IPS-NIHi11 (cell line): ENCODE measurements at places on chromosomes 5 and 9.

- DNase-seq = no peak
Measured at GRCh38 chr9:134515026-134515821, 126.4 kb upstream of the COL5A1 start.

DNA sequence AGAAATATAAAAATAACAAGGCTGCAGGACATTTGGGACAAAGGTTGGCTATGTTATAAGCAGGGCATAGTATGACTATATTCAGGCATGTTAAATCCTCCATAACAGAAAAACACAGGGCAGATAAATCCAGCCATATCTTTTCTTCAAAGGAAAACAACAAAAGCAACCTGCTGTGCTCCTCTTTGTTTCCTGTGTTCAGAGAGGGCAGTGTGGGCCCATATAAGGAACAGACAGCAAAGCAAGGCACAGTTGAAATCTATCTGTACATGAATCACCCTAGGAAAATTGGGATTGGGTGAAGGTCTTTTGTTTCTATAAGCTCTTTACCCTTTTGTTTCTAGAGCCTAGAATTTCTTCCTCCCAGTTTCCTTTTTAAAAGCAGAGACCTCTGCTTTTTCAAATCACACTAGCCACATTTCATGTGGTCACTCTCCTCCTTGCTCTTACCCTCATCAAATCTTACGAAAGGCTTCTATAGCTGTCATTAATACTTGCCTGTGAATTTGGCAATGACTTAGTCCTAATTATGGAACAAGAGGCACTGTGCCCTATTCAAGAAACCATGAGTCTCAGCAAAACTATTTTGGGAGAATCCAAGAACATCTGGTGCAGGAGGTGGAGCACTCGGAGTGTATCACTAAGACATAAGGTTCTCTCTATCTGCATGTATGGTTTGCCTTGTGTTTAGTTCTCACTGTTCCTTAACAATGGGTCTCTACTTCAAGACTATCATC lies 1.8 kb downstream of the GZMA start:
- peak; percentile 12 for DNase-seq

DNA sequence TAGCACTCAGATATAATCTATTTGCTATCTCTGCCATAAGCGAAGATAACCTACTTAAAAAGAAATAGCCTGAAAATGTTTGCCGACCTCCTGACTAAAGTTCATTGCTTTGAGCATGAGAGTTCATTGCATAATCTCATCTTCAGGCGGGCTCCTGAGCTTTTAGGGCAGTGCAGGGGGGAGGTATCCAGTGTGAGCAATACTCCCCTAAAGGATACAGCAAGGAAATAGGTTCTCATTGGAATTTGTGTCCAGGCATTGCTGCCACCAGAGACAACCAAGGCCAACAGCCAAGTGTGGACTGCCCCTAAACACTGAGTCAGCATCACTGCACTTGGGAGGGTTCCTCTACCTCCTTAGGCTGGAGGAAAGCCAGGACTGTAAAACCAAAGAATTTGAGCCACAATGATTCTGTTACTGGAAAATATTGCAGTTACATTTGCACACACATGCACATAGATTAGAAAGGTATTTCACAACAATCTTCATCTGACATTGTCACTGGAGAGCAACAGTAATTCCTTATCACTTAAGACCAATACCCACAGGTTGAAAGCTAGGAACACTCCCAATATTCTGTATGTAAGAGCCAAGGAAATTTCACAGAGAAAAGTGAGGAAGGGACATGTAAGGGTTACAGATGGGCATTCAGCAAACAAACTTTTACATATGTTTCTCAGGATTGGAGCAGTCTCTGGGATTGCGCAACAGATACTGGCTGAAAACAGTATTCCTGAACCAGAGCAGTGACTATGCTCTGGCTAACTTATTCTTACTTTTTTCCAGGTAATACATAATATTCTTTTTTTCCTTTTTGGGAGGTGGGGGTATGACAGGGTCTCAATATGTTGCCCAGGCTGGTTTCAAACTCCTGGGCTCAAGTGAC lies 98.6 kb upstream of the TLE1 start:
- no peak for DNase-seq

DNA sequence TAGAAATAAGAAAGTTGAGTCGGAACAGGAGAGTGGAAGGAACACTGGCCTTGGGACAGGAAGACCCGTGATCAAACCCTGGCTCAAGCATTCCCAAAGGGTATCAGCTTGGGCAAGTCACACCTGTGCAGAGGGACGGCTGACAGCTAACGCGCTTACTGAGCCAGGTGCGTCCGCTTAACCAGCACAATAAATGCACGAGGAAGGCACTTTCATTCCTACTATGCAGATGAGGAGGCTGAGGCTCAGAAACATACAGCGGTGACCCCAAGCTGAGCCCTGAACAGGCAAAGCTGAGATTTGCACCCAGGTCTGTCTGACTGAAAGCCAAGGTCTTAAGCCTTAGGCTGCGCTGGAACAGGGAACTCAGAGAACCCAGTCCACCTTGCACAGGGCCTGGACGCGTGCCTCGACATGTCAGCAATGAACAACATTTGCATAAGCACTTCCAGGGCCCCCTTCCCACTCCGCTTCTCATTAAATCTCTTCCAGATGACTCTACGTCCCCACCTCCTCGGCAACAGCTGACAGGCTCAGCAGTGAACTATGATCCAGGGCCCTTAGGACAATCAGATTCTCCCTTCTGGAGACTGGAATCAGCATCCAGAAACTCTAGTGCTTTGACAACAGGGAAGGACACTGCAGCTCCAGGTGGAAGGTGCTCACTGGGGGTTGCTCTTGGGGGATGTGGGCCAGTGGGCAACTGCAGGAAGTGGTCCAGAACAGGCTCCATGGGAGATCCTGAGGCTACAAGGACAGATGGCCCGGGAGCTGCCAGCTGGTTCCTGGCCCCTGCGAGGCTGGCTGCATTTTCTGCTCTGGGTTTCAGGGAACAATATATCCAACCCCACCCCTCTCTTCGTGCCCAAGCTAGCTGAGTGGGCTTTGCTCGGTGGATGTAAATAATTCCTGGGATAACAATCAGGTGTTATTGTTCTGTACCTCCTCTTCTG lies 35.2 kb downstream of the SH3PXD2B start:
- no peak for DNase-seq

GRCh38 chr5:146574713-146575112 lies 58.7 kb upstream of the GPR151 start:
- no peak for DNase-seq

DNA sequence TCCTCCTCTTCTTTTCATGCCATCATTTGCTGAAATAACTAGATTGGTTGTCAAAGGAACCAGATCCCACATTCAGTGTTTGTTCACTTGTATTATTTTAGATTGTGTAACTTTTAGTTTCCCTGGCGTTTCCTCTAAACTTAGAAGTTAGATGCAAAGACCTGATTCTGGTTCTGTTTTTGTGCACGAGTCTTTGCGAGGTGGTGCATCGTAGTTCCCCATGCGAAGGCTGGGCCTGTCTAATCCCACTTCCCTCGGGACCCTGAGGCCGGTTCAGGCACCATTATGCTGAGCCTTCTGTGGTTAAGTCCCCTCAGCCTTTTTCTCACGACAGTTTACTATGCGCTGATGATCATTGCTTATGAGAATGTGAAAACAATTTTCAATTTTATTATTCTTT lies 219.1 kb upstream of the OTULINL start:
- no peak for DNase-seq

DNA sequence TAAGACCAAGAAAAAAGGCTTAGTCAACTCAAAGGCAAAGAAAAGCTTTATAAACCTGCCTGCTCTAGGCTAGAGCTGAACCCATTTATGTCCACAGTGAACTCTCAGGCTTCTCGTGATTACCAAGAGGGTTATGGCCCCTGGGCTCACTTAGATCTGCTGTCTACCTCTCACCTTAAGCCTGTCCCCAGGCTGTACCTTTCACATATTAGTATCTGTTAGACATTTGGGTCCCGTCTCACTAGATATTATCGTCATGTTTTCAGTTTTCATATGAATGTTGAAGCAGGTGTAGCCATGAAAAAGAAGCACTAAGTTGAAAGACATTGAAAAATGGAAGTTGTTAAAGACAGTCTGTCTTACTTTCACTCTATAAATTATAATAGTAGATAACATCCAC lies 75.2 kb upstream of the COX7C start:
- DNase-seq = no peak

DNA sequence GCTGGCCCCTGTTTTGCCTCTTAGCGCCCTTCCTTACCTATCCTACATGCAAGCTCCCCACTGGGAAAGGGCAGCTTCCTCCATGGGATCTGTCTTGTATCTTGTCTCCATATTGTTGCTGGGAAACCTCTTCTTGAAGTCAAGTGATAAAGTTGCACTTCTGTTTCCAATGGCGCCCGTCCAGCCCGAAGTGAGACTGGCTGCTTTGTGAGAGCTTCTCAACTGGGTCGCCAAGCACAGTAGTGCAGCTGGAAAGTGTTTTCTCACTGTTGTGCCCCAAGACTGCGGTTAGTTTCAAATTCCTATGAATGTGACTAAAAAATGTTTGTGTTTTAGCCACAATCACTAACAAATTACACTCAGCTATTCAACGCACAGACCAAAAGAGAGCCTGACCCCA lies 506.6 kb upstream of the MPDZ start:
- DNase-seq = no peak

GRCh38 chr5:166883016-166883415 lies 1408.4 kb upstream of the WWC1 start:
- peak; percentile 42 for DNase-seq

DNA sequence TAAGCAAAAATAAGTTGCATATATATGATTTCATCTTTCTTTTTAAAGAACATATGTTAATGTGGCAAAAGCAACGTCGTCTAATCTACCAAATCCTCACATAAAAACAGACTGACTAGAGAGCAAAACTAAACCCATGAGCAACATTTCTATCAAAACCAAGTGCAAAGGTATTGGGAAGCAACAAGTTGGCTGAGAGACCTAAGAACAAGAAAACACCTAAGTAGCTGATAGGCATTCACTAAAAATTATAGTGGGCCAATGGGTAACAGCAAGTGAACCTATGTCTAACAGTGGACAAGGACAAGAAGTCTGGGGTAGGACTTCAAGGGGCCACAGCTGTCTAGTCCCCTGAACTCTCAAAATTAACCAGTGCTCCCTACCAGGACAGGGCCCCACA lies 130.1 kb downstream of the SIL1 start:
- no peak for DNase-seq

- DNase-seq = no peak
Measured at GRCh38 chr9:94576131-94576530, 17.5 kb downstream of the FBP2 start.

DNA sequence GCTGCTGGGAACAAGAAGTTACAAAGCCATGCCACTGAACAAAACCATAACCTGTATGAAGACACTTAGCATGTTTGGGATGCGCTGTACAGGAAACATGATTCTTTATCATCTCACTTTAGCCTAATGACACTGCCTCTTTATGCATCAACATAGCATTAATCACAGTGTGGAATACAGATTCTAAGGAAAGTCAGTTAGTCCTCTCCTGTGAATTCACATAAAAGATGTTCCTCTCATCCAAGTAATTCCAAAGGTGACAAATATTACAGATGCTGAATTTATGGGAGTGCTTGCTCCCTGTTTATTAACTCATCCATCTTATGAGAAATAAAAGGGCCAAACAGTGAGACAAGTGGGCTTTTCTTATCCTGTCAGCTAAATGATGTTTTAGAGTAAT lies 1677.7 kb downstream of the EFNA5 start:
- DNase-seq = no peak

- DNase-seq = no peak
Measured at GRCh38 chr5:394671-395155, 48.3 kb upstream of the EXOC3 start.

- DNase-seq = no peak
Measured at GRCh38 chr5:34869256-34869655, 30.3 kb downstream of the TTC23L start.

GRCh38 chr9:2174911-2175310 lies 159.8 kb downstream of the SMARCA2 start:
- DNase-seq = no peak

DNA sequence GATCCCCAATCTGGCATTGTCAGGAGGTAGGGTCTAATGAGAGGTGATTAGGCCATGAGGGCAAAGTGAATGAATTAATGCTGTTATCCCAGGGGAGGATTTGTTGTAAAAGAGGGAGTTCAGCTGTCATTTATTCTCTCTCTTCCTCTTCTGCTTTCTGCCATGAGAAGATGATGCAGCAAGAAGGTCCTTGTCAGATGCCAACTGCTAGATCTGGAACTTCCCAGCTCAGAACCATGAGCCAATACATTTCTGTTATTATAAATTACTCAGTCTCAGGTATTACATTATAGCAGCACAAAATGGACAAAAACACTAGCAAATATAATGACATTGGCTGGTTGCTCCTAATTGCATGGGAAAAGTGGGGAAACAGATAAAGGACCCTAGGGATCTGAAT lies 15.6 kb upstream of the BICD2 start:
- no peak for DNase-seq

- no peak for DNase-seq
Measured at GRCh38 chr9:73137914-73138313, 13.8 kb upstream of the ANXA1 start.

DNA sequence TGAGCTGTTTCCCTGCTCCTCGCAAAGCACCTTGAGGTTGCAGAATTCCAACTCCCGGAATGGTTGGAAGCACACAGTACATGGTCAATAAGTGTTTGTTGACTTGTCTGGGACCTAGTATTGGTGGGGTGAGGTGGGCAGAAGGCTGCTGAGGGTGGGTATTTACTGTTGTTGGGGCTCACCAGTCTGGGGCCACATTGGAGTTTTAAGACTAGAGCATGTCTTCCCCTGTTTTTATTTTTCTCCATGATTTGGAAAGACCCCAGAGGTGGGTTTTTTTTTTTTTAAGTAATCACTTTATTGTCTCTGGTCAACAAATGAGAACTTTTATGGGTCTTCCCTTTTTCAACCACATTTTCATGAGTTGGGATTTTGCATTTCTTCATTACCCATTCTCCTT lies 55.1 kb downstream of the IRF1 start:
- no peak for DNase-seq

GRCh38 chr5:138611678-138612218 lies 36.5 kb upstream of the HSPA9 start:
- no peak for DNase-seq

DNA sequence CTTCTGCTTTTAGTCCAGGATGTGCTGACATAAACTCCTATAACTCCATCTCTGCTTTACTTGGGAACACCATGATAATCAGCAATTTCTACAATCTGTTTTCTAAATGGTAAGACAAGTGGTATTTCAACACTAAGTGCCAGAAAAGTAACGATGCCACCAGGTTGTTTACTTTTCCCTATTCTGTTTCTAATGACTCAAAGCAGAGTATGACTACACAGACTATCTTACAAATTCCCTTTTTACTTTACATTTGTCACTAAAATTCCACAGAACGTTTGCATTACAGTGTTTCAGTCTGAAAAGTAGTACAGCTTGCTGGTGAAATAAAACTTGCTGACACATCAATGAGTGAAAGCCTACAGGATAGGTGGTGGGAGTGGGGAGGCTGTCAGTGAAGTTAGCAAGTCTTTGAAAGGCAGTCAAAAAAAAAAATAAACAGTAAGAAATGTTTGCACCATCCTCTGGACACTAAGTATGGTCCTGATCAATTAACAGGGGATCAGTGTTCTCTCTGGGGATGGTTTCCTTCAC lies 186.5 kb downstream of the LURAP1L start:
- no peak for DNase-seq

GRCh38 chr5:54013556-54014194 lies 296.7 kb downstream of the ARL15 start:
- no peak for DNase-seq

GRCh38 chr9:75190762-75191161 lies 102.4 kb downstream of the OSTF1 start:
- no peak for DNase-seq

- no peak for DNase-seq
Measured at GRCh38 chr5:174120401-174121005, 75.0 kb downstream of the NSG2 start.
